ENCODE measurements at places on chromosomes 7 and 10.

DNA sequence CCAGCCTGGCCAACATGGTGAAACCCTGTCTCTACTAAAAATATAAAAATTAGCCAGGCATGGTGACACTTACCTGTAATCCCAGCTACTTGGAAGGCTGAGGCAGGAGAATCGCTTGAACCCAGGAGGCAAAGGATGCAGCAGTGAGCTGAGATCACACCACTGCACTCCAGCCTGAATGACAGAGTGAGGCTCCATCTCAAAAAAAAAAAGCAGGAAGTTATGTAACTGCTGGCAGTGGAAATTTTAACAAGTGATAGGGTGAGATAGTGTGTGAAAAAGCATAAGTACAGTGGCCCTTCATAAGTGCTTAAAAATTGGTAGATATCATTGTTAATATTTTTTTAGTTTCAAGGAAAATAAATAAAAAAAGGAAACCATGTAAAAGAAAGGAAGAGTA lies 12.3 kb downstream of the AKR1C3 start:
- no peak for DNase-seq

DNA sequence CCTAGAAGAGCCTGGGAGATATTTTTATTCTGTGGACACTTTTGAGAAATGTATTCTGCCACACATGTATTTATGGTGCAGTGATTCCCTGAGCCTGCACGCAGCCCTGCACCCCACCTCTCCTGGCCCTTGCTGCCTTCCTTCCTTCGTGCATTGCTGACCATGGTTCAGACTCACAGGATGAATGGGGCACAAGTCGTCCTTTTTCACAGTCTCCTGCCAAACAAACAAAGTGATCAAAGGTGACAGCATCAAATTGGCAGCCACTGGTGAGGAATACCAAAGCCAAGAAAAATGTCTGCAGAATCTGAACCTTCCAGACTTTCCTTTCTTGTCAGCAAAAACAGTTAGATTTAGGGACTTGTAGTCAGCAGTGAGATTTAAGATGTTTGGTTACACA lies 215.0 kb downstream of the ACTR3B start:
- DNase-seq: no peak

DNA sequence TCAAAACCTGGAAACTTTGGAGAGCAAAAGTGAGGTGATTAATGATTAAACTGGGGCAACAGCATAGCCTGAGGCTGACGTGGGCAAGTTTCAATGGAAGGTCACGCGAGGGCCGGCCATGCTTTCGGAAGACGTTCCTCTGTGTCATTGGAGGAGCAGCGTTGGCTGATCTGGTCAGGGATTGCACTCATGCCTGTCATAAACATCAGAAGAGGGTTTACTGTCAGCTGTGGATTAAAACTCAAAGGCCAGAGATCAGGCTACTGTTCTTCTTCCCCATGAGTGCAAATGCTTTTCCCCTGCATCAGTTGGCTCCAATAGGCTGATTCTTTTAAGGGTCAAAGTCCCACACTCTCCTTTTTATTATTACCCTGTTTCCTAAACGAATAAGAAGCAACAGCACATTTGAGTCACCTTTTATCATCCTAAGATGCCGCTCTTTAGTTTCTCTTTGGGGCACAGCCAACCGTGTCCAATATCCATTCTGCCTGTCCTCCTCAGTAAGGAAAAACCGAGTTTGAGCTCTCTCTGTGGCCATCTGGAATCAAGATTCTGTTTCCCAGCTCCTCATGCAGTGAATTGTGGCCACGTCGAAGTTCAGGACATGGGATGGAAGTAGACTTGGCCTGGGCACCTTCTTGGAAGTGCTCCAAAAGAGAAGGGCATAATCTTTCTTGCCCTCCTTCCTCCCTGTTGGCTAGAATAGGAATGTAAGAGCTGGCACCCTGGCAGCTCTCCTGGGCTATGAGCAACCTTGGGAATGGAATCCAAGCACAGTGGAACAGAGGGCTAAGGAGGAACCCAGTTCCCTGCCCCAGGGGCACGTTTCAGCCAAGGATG lies 62.5 kb upstream of the INSIG1 start:
- no peak for DNase-seq

- no peak for DNase-seq
Observed at GRCh38 chr7:123966936-123967335, 41.9 kb downstream of the SPAM1 start.

DNA sequence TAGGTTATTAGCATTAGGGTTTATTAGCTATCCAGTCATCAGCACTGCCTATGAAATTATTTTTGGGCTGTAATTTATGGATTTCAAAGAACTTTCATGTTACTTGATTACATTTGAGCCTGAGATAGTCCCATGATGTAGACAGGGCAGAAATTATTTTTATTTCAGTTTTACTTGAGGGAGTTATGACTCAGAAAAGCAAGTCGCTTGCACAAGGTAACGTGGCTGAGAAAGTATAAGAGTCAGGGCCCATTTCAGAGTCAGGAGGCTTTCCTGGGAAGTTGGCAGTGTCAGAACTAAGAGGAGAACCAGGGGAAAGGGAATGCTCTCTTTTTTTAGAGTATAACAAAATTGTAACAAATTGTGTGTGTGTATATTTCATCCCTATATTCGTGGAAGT lies 16.5 kb downstream of the GATA3 start:
- DNase-seq: no peak

DNA sequence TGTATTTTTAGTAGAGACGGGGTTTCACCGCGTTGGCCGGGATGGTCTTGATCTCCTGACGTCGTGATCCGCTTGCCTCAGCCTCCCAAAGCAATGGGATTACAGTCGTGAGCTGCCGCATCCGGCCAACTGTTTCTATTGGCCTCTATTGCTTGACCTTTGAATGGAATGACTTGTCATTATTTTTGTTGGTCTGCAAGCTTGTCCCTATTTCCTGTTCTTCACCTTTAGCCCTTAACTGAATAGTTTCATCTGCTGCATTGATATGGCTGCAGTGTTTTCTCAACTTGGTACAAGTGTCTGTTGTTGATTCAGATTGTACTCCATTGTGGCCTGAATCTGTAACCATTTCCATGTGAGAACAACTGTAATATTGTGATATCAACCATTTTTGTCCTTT lies 105.5 kb downstream of the POLL start:
- DNase-seq: no peak

Measured in stimulated activated CD4-positive, alpha-beta T cell treated with anti-CD3 and anti-CD28 coated beads, Interleukin-15, amount 100 ng/mL, for 24 hours (primary cell).